Neural crest cell (in vitro differentiated cells): ENCODE measurements at places on chromosomes 13 and 19. TPM values are rescaled to one million over a fixed set of nuclear protein-coding genes. Genes with fewer than 3 reads are reported as not detected.

CABP5 gene
- not detected in 2 replicates for total RNA-seq

COMP gene
- total RNA-seq, result not detected in 2 replicates

ZNF610 gene
- 10.0 and 11.5 TPM in 2 replicates for total RNA-seq

MADCAM1 gene
- 0.75 and 1.1 TPM in 2 replicates for total RNA-seq

SIGLEC5 gene
- not detected in 2 replicates for total RNA-seq

ZNF429 gene
- total RNA-seq, result 16.0 and 17.7 TPM in 2 replicates

DNA sequence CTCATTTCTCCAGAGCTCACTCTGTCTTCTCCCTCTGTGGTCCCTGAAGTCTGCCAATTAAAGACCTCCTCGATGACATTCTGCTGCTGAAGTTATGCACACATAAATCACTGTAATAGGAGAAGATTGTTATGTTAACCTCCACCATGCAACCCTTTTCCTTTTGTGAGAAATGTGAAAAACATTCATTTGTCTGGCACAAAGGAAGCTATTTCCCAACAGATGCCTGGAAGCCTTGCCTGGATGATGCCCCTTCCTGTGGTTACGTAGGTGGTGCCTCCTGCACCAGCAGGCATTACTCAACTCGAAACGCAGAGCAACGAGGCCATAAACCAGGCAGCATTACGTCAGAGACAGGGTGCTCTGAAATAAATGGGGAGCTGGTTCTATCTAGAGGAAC, 327.4 kb upstream of the ZNF507 start:
- no peak for DNase-seq

- DNase-seq, result no peak
Measured at GRCh38 chr19:49111218-49111998, 2.8 kb upstream of the LIN7B start.

DNA sequence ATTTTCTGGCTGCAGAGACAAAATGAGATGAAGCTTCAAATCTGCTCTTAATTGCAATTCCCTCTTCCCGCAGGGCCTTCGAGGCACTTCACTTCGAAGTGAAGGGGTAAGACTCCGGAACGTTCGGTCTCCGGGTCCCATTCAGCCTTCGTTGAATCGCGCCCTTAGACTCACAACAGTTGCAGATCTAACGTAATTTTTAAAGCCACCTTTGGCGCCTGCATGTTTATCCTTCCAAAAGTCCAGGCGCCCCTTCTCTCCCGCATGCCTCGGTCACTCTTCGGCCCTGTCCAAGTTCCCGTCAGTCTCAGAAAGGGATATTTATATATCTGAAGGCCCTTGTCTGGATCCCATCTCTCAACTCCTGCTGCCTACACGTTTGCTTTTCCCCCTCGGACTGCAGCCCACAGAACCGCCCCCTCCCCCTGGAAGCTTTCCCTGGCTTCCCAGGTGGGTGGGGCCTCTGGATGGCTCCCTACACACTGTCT, 915 bp upstream of the KCTD12 start:
- DNase-seq, result peak; percentile 11

DNA sequence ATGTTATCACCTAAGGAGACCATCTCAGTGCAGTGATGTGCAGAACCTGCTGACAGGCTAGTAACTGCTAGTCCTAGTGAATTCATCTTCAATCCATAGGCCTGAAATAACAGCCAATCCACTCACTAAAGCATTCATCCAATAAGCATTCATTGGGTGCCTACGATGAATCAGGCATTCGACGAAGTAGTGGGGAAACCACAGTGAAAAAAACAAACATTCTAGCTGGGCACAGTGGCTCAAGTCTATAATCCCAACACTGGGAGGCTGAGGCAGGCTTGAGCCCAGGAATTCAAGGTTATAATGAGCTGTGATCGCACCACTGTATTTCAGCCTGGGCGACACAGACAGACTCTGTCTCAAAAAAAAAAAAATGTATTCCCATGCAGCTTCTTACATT, 135.6 kb downstream of the RNF17 start:
- no peak for DNase-seq

DNA sequence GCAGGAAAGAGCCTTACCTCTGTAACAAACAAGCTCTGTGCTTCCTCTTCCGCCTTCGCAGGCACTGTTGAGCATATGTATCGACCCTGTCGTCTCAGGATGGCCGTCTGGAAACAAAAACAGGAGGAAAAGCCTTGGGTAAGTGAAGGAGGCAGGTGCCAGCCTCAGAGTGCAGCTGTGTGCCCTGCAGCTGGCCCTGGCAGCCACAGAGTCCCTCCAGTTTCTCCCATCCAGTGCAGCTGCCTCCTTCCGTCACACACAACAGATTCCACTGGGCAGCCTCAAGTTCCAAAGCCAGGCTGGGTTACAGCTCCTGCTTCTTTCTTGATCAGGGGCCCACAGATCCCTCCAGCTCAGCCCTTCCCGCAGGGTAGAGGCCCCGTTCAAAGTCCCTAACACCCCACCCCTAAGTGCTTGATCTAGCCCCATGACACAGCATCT, 47.7 kb downstream of the DOCK9 start:
- DNase-seq, result no peak

DNA sequence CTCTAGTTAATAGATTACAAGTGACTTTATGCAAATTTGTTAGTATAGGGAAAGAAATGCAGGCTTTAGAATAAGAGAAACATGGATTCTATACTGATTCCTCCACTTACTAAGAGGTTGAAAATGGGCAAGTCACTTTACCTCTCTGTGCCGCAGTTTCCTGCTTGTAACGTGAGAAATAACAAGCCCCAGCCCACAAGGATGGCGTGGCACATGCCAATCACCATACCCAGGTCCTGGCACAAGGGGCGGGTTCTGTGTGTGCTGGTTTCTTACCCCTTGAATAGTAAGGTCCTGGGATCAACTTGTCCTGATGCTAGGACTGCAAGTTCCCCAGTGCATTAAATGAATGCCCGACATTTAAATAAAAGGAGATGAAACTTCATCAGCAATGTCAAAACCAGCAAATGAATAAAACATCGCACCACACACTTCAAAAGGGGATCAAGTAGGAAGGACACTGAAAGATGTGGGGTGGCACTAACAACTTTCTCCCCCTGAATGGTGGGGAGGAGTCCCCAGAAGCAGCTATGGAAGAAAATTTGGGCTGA, 7.9 kb upstream of the SIGLEC9 start:
- no peak for DNase-seq

GRCh38 chr13:97223037-97223710, 1.0 kb downstream of the MBNL2 start:
- no peak for DNase-seq

- no peak for DNase-seq
Measured at GRCh38 chr19:42316223-42317211, 3.4 kb downstream of the TMEM145 start.

GRCh38 chr13:71474936-71475335, 392.1 kb downstream of the DACH1 start:
- no peak for DNase-seq

GRCh38 chr13:100666124-100666523, 8.5 kb downstream of the TMTC4 start:
- DNase-seq, result no peak
